ENCODE measurements at places on chromosomes 3 and 15.

DNA sequence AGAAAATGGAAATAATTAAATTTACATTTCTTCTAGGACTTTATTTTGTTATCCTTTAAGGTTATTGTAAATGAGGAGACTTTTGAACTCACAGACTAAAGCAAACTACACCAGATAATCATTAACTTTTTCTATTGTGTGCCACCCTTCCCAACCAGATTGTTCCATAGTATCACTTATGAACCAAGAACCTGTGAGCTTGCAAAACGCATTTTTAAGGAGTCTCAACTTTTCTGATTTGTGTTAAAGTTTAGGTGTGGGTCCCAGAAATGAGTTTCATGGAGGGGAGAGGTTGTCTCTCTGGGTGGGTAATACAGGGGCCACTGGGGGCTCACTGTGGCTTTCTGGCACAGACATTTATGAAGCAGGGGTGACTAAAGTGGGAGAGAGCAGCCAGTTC lies 75.7 kb downstream of the IGF1R start:
- DNase-seq, result no peak

DNA sequence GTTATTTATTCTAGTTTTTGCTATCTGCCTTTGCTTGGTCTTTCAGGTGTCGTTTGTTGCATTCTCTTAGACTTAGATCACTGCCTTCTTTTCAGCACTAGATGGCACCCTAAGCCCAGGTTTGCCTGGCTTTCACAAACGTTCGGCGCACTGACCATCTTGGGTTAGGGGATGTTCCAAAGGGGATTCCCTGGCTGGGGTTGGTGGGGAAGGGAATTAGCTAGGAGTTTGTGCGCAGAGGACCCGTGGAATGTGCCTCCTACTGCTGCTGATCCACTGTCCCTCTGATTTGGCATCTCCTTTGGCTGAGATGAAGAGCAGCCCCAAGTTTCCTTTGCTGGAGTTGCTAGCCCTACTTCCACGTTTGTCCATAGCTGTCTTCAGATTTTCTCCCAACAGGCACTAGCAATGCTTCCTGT lies 33.9 kb downstream of the PFN2 start:
- peak; percentile 37 for DNase-seq

- DNase-seq, result no peak
These were observed 515.4 kb downstream of the DIPK2A start for GRCh38 chr3:144487011-144487410.

GRCh38 chr3:69033470-69033869 lies 18.7 kb downstream of the TMF1 start:
- DNase-seq, result no peak

- DNase-seq, result no peak
These were observed 65.3 kb upstream of the IL12A start for GRCh38 chr3:159923336-159923735.
